Activated T-cell treated with anti-CD3 and anti-CD28 coated beads for 48 hours (primary cell): ENCODE measurements at places on chromosomes 3 and 15.

GRCh38 chr3:33980252-33980651, 181.8 kb downstream of the PDCD6IP start:
- DNase-seq, result no peak

- DNase-seq, result peak; percentile 21
These were observed 136.0 kb upstream of the DAZL start for GRCh38 chr3:16741103-16741758.

DNA sequence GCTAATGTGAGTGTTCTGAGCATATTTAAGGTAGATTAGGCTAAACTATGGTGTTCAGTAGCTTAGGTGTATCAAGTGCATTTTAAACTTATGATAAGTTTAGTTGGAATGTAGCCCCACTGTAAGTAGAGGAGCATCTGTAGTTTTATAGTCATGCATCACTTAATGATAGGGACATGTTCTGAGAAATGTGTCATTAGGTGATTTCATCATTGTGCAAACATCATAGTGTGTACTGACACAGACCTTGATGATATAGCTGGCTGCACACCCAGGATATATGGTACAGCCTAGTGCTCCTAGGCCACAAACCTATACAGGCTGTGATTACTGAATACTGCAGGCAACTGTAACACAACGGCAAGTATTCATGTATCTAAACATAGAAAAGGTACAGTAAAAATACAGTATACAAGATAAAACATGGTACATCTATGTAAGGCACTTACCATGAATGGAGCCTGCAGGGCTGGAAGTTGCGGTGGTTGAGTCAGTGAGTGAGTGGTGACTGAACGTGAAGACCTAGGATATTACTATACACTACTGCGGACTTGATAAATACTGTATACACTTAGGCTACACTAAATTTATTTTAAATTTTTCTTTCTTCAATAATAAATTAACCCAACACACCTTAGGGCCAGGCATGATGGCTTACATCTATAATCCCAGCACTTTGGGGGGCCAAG, 17.9 kb downstream of the DNAH1 start:
- DNase-seq, result no peak

GRCh38 chr3:69710153-69710977, 28.9 kb upstream of the MITF start:
- DNase-seq, result no peak

- DNase-seq, result no peak
These were observed 184.7 kb downstream of the RAB11A start for GRCh38 chr15:66053991-66054390.

GRCh38 chr3:119582178-119582577, 2.9 kb downstream of the ADPRH start:
- peak; percentile 18 for DNase-seq

DNA sequence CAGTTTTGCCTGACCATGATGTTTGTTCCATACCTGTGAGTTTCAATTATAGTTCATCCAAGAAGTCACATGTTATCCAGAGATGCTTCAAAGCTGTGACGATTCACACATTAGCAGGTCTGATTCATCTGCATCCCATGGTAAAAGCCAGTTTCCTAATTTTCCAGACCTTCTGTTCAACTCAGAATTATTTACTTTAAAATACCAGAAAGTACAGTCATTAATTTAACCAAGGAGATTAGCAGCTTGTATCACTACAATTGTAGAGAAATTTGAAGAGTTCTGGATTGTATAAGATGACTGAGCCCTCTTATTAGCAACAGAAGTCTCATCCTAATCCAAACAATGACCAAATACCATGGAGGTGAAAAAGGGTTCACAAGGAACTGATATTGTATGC, 76.1 kb upstream of the THBS1 start:
- DNase-seq, result no peak

- DNase-seq, result no peak
These were observed 109.6 kb upstream of the ABI3BP start for GRCh38 chr3:101102678-101103296.

GRCh38 chr3:143975554-143976152, 4.0 kb downstream of the DIPK2A start:
- DNase-seq, result no peak

DNA sequence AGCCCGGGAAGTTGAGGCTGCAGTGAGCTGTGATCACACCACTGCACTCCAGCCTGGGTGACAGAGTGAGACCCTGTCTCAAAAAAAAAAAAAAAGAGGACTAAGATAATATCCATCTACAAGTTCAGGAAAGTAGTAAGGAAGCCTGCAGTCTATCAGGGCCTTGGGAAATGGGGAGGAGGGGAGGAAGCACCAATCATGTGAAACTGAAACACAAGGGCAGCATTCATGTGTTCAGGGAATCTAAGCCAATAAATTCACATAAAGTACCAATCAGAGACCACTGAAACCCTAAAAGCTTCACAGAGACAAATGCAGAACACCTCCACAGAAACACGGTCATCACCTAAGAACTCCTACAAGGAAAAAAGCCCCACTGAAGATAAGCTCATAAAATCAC, 22.9 kb upstream of the HHATL start:
- DNase-seq, result no peak

GRCh38 chr3:158337110-158337509, 227.2 kb downstream of the RSRC1 start:
- DNase-seq, result no peak

- no peak for DNase-seq
These were observed at the start of gene SATB1 for GRCh38 chr3:18424729-18425640. SATB1 (minus strand) TSS chr3:18425339; CDS start chr3:18420967, 4,372 bp downstream.

DNA sequence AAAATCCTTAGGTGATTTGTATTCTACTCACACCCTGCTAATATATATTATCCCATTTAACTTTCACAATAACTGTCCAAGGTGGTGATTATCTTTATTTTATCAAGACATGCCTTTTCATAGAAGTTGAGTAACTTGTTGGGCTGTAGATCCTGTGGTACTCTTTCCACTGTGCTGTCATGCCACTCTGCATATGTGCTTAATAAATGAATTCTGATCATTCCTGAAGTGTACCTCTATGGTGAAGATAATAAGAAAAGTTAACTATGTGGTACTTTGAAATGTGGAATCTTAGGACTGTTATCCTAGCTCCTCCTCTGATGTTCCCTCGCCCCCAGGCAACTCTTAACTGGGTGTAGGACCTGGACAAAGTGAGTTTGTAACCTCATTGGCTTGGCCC, 5.2 kb downstream of the SNRK start:
- DNase-seq, result no peak

DNA sequence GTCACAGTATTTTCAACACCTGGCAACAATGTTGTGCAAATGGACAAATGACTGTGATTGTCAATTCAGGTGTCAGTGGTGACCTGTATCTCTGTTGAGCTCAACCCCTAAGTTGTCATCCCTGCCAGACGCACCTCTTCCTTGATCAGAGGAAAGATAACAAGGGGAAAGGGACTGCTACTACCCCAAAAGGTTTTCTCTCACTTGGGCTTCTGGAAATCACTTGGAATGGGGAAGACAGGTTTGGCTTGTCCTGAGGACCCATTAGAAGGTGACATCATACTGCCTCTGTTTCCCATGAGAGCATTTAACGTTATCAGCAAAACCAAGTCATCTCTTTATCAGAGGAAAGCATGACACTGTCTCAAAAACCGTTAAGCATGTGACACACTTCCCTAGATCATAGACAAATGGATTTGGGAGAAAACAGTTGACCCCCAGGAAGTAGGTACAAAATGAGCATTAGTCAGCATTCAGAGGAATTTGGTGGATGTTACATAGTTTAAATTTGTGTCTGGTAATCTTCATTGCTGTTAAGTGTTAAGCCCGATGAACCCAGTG, 769.5 kb downstream of the GRM7 start:
- no peak for DNase-seq

GRCh38 chr15:33068511-33068990, 126.0 kb downstream of the FMN1 start:
- no peak for DNase-seq

DNA sequence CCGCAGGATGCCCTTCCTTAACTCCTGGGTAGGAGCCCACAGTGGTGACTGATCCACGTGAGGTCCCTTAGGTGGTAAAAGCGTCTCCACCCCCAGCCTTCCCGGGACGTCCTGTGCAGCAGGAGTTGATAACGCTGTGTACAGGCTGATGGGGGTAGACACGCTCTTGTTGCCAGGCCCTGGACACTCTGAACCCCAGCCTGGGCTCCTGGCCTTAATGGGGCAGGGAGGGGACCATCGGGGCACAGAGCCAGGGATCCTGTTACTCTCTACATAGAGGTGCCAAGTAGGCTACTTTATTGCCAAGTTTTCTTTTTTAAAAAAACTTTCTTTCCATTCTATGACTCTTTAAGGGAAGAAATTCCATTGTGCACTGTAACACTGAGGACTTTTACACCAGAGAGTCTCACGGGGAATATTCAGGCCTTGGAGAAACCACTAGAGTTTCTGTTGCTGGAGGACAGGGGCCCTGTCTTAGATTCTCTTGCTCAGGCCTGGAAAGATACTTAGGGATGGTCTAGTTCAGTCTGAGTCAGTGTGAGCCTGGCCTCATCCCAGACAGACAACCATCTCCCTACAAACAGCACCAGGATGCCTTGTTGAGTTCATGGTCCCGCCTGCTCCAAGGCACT, 104.3 kb upstream of the RNU6-1 start:
- no peak for DNase-seq

- DNase-seq, result no peak
These were observed 99.5 kb downstream of the ATG7 start for GRCh38 chr3:11371747-11372146.

DNA sequence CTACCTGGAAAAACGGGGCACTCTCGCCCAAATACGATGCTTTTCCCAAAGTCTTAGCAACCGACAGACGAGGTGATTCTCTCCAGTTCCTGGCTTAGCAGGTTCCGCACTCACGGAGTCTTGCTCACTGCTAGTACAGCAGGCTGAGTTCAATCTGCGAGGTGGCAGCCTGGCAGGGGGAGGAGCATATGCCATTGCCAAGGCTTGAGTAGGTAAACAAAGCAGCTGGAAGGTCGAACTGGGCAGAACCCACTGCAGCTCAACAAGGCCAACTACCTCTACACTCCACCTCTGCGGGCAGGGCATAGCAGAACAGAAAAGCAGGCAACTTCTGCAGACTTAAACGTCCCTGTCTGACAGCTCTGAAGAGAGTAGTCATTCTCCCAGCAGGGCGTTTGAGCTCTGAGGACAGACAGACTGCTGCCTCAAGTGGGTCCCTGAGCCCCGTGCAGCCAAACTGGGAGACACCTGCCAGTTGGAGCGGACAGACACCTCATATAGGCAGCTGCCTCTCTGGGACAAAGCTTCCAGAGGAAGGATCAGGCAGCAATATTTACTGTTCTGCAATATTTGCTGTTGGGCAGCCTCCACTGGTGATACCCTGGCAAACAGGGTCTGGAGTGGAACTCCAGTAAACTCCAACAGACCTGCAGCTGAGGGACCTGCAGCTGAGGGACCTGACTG, 73.4 kb upstream of the CADM2 start:
- no peak for DNase-seq

- no peak for DNase-seq
These were observed 487.9 kb upstream of the NR2F2 start for GRCh38 chr15:95842576-95842975.

GRCh38 chr3:60344340-60344739, 906.9 kb downstream of the FHIT start:
- DNase-seq, result no peak

- DNase-seq, result no peak
These were observed 5.7 kb downstream of the SLC28A1 start for GRCh38 chr15:84889991-84890669.

DNA sequence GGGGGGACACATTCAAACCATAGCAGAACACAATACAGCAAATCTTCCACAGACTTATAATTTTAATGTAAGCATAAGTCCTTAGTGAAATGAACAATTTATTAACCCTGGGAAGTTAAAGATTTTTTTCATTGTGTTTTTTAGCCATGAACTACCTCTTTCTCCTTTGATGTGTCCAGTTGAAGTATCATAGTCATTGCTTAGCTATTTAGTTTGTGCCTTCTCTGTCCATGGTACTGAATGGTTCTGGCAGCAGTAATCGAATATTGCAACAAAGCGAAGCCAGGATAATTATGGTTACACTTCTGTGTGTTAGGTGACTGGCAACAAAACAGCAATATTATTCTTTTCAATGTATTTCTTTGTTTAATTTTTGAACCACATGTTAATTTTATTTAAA, 403.0 kb upstream of the ONECUT1 start:
- DNase-seq, result no peak

DNA sequence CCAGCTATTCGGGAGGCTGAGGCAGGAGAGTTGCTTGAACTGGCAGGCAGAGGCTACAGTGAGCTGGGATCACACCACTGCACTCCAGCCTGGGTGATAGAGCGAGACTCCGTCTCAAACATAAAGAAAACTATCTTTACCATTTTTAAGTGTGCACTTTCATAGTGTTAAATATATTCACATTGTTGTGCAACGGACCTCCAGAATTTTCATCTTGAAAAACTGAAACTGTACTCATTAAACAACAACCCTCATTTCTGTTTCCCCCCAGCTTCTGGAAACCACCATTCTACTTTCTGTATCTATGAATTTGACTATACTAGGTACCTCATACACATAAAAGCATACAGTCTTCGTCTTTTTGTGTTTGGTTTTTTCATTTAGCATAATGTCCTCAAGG, 375.1 kb downstream of the SHQ1 start:
- DNase-seq, result no peak

DNA sequence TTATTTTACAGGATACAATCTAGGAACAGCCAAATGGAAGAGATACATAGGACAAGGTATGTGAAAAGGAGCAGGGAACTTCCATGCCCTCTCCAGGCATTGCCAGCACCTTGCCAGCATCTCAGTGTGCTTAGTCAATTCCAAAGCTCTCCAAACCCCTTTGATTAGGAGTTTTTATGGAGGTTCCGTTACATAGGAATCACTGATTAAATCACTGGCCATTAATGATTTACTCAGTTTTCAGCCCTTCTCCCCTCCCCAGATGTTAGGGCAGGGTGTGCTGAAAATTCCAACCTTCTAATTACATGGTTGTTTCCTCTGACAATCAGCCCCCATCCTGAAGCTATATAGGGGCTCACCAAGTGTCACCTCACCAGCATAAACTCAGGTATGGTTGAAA, 11.5 kb downstream of the MYLK start:
- DNase-seq, result no peak

DNA sequence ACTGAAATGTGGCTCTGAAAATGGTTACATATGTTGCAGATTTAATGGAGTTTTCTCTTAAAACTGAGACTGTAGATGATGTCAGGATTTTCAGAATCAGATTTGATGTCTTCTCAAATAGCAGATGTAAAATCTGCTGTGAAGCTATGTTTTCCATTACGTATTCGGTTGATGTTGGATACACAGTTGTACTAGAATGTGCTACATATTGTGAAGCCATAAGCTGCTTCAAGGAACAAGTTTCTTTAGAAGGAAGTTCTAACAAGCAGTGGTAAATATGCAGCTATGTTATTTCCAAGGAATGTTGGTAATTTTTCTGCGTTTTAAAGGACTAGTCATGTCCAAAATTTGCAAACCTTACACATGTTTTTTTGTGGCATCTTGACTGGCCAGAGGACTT, 197.7 kb downstream of the RBMS3 start:
- no peak for DNase-seq

DNA sequence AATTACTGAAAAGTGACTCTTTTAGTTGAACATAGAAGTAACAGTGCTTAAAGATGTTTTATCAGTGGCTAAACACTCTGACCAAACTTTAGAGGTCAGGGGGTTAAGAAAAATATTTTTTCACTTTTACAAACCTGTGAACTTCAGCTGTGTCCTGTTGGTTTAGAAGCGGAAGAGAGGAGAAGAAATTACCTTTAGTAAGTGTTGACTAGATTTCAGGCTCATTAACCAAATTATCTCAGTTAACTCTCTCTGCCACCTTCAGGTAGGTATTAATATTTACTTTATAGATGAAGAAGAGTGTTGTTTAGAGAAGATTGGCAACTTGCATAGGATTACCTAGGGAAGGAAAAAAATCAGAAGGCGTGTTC, 151.9 kb upstream of the CMC1 start:
- no peak for DNase-seq

- DNase-seq, result no peak
These were observed 415.5 kb upstream of the ARPP21 start for GRCh38 chr3:35223632-35224394.
